ENCODE measurements at places on chromosomes 16 and 17. TPM values are rescaled to one million over a fixed set of nuclear protein-coding genes. Genes with fewer than 3 reads are reported as not detected.

PRDM7 gene
- not detected for total RNA-seq

ACSM3 gene
- 4.6 TPM for total RNA-seq

HSD17B2 gene
- 63.7 TPM for total RNA-seq

IL34 gene
- total RNA-seq: 2.0 TPM

NPTX1 gene
- total RNA-seq: under 0.01 TPM

RPUSD1 gene
- 20.9 TPM for total RNA-seq

IRF8 gene
- not detected for total RNA-seq

CSH1 gene
- not detected for total RNA-seq

KRT31 gene
- 0.26 TPM for total RNA-seq

PDIA2 gene
- not detected for total RNA-seq

ODAD4 gene
- total RNA-seq: 0.26 TPM

STAC2 gene
- total RNA-seq: not detected

CTF1 gene
- 0.26 TPM for total RNA-seq

TNS4 gene
- 27.1 TPM for total RNA-seq

All from bronchial epithelial cell (primary cell).